ENCODE measurements at places on chromosomes 6 and 20. TPM values are rescaled to one million over a fixed set of nuclear protein-coding genes. Genes with fewer than 3 reads are reported as not detected.

FAM50B gene
- 13.2 TPM for total RNA-seq

CLDN20 gene
- total RNA-seq, result not detected

DNA sequence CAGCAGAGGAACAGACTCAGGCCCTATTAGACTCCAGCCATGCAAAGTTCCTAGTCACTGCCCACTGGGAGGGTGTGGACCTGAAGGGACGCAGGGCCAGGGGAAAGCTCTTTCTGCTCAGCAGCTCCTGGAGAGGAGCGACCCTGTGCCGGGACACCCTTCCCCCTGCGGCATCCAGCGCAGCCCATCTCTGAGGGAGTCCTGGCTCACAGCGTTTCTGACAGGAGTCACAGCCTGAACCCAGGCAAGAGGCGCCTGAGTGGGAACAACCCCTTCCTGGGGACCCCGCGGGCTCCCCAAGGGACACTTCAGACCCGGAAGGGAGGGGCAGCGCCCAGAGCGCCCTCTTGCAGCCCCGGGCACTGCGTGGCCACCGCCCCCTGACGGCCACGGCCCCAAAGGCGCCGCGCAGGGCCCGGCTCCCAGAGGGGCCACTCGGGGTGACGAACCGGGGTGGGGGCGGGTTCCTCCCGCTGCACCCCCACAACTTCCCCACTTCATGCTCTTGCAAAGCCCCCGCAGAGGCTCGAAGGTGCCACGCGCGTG, 862 bp downstream of the UCKL1 start:
- DNase-seq, result no peak

RSPH4A gene
- 1.8 TPM for total RNA-seq

DNA sequence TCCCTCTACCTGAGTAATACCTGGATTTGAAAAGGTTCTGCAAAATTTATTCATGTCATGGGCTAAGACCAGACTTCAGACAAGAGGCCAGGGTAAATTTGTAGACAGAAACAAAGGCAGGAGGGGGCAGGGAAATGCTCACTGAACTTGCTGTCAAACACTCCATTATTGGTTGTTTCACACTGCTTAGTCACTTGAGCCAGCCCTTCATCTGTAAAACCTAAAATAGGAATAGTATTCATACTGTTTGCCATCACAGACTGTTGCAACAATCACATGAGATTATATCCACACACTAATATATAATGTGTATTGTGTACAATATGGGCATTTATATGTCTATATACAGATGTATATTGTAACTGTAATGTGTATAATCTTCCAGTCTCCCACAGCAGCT, 6.5 kb upstream of the TINAG start:
- no peak for DNase-seq

DNA sequence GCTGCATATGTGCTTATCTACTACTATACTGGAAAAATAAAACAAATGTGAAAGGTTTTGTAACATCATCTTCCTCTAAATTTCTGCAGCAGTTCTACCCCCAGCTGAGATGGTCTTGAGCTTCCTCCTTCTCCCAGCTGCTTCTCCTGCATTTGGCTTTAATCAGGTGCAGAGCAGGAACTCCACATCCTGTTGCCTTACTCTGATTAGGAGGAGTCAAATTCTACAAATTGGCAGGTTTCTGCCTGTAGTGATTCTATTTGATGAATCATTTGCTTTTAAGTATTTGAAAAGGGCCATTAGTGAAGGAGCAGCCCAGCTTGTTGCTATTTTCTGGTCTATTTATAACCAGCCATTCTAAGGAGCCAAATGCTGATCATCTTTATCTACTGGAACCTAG, 224.5 kb downstream of the GMDS start:
- DNase-seq, result no peak

DNA sequence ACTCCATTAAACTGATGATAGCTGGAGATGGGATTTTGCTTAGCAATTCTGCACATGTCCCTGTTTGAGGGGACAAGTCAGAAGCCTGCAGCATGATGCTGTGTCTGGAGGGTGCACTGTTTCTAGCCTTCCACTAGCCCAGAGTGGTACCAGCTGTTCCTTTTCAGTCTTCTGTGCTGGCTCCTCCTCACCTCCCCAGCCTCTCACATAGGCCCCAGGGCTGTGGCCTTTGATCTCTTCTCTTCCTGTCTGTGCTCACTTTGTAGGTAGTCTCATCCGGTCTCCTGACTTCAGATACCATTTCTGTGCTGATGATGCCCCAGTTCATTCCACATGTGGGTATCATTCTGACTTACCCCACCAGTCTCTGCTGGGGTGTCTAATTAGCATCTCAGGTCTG, 126.3 kb downstream of the HIVEP1 start:
- DNase-seq, result no peak

DNA sequence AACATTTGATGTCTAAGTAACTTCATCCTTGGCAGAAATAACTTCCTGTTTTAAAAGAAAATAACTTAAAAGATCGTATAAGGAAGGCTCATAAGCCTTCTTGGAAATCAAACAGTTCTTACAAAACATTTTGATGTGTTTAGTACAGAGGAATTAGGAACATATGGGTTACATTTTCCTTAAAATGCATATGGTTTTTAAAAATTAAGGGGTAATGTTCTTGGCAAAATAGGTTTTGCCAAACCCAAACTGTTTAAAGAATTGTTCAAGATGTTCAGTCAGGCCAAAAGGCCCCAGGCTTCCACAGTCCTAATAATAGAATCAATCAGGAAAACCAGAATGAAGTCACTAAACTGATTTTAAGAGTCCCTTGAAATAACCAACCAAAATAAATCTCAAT, 142.7 kb upstream of the SLC35B3 start:
- DNase-seq, result no peak

EPPIN gene
- not detected for total RNA-seq

- DNase-seq, result no peak
These were observed 110.0 kb downstream of the TSHZ2 start for GRCh38 chr20:53081916-53082863.

KCNK16 gene
- not detected for total RNA-seq

DNA sequence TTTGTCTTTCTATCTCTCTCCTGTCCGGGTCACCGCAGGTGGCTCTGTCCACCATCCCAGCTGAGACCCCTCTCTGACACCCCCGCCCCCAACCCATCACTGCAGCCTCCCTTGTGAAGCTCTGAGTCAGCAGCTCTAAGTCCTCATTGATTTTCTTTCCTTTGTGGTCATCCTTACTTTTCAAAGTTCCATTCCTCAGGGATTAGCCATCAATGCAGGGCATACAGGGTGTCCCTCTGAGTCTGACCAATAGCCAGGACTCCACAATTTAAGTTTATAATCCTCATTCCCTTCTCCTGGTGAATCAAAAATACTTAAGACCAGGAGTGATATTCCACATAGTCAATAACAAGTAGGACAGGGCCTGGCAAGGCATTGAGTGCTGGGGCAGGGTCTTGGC, 333.3 kb upstream of the CNR1 start:
- DNase-seq, result no peak

Measured in kidney (tissue), 22 donors.